ENCODE measurements at places on chromosomes 4 and X.

- DNase-seq = no peak
These were observed 226.9 kb downstream of the ARHGAP24 start for GRCh38 chr4:85701861-85702321.

- no peak for DNase-seq
These were observed 226.6 kb downstream of the NSUN7 start for GRCh38 chr4:40976343-40976742.

DNA sequence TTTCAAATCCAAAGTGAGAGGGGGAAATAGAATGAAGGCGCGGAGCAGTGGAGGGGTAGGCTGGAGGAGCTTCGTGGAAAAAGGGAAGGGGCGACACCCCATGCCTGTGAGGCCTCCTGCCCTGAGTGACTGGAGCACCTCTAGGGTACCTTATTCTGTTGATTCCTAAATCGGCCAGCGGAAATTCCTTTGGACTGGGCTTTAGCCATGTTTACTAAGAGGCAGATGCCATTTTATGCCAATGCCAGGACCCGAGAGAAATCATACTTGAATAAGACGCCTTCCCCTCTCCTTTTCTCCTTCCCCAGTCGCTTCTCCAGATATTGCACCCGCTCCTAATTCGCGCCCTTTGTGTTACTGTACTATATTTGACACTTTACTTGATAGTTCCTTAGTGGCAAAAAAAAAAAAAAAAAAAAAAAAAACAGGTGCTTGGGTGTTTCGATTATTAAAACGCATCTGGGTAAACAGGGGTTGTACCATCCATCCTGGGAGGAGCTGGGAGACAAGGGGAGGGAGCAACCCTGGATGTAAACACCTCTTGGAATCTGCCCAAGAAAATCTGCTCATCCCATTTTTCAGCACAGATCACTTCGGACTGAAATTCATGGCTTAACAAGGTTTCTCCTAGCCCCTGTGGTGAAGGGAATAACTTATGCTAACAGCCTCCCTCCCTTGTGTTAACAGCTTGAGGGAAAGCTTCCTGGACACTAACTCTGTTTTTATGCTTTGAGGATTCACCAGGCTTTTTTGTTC, 1.5 kb downstream of the BMP3 start:
- no peak for DNase-seq

DNA sequence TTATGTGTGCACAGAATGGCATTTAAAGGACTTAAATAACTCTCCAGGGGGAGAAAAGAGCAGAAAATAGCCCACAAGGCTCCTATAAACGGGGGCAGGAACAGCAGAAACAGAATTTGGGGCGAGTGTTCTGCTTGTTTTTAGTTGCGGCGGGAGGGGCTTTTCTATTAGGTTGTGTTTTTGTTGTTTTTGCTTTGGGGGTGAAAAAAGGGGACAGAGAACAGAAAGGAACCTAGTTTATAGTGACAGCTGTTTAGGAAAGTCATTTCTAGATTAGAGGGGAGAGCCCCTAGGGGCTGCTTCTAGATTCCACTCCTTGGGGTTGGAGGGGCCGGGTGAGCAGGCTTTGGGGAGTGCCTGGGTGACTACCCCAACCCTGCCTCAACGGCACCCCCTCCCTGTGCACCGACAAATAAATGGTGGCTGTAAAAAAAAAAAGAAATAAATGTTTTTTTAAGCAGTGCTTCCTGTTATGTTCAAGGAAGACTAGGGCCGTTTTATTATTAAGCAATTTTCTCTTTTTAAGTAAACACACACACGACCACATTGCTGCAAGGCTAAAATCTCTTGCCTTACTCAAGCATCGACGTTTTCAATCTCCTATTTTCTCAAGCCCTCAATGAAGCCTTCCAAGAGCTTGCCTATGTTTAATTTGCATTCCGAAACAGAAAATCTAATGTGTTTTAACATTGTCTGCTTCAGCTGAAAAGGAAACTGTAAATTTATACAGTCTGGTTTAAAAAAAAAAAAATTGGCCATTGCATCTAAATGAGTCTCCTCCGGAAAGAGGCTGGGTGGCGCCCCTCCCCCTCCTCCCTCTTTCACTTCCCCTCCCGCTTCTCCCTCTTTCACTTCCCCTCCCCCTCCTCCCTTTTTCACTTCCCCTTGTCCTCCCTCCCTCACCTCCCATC, 123.3 kb upstream of the TBL1X start:
- no peak for DNase-seq

- DNase-seq = no peak
These were observed 57.3 kb downstream of the AGA start for GRCh38 chr4:177384856-177385397.

DNA sequence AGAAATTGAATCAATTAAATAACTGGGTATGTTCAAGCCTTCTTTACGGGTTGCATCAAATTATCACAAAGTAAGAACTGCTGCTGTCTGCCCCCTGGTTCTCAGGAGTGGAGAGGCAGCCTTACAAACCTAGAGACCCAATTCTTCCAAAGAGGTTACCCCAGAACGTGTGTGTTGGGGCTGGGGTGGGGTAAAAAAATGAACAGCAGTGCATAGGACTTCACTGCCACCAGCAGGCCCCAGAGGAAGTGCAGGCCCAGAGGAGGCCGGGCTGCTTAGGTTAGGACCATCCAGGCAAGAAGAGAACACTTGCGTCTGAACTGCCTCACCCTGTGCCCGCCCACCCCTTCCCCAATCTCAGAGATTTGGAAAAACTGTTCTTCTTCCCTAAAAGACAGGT, 1.5 kb upstream of the NWD2 start:
- DNase-seq = no peak

DNA sequence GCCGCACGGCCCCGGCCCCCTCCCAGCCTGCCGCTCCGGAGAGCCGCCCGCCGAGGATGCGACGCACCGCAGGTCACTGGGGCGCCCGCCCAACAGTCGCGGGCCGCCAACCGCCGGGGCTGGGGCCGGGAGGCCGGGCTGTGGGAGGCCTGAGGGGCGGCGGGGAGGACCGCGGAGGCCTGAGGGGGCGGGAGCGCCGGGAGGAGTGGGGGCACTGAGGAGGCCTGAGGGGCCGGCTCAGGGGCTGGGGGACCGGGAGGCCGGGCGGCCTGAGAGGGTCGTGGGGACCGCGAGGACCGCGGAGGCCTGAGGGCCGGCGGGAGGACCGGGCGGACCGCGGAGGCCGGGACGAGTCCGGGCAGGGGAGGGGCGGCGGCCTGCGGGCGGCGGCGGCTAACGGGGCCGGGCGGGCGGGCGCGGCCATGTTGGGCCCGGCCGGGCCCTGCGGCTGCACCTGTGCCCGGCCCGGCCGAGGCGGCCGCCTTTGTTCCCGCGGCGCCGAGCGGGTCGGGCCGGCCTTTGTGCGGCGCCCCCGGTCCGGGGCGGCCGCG, 353 bp downstream of the NSD2 start:
- DNase-seq = no peak

DNA sequence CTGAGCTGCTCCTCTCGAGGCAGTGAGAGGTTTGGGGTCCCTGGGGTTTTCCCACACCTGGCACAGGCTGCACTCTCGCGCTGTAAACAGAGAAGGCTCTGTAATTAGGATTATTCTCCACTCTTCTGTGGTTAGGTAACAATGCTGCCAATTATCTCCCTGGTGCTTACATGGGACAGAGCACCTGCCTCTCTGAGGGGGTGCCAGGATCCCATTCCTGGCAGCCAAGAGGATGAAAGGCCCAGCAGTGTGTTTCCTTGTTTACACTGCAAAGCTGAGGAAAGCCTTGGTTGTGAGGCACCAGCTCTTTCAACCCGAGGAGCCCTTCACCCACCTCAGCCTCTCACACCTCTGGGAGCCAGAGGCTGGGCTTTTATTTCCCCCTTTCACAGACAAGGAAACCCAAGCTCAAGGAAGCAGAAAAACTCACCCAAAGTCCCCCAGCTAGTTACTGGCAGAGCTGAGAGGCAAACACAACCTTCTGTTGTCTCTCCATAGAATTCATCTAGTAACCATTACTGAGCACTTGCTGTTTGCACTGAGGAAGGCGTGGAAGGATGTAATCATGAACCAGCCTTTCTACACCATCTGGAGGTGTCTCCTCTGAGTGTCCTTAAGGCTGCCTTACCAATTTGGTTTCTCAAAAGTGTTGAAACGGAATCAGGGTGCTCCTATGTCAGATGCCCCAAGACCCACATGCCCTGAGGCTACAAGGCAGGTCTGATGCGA, 39.7 kb upstream of the PROM1 start:
- no peak for DNase-seq

DNA sequence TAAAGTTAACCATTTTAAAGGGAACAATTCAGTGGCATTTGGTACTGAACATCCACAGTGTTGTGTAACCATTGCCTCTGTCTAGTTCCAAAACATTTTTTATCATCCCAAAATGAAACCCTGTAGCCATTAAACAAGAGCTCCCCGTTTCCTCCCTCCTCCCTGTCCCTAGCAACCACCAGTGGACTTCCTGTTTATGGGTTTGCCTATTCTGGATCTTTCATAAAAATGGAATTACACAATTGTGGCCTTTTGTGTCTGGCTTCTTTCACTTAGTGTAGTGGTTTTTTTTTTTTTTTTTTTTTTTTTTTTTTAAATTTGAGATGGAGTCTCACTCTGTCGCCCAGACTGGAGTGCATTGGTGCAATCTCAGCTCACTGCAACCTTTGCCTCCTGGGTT, 11.6 kb downstream of the RBMX2 start:
- no peak for DNase-seq

DNA sequence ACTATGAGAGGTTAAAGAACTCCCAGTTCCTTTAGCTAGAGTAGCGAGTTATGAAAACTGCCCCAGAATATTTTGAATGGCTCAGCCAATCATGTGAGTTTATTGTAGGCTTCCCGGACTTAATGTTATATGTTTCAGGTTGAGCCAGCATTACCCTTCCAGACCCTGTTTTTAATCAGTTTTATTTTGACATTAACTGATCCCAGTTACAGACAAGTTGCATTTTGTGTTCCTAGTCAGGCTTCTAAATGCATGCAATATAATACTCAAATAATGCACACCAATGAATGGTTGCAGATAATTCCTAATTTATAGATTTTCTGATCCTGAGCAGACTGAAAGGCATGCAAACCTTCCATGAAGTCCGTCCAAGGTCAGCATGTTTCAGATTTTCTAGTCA, 57.8 kb downstream of the EDNRA start:
- no peak for DNase-seq

DNA sequence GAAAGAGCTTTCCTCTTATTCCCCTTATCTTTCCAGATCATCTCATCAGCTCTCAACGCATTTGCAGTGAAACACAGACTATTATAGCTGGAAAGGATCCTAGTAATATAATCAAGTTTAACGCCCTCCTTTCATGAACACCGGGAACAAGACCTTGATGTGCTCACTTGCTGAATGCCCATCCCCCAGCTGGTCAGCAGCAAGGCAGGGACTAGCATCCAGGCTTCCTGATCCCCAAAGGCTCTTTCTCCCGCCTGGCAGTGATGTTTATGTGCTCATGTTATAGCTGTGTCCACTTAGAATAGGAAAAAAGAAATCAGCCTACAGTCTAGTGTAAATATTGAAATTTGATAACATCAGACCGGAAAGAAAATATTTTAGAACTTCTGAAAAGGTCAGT, 24.6 kb downstream of the GPC4 start:
- DNase-seq = no peak

DNA sequence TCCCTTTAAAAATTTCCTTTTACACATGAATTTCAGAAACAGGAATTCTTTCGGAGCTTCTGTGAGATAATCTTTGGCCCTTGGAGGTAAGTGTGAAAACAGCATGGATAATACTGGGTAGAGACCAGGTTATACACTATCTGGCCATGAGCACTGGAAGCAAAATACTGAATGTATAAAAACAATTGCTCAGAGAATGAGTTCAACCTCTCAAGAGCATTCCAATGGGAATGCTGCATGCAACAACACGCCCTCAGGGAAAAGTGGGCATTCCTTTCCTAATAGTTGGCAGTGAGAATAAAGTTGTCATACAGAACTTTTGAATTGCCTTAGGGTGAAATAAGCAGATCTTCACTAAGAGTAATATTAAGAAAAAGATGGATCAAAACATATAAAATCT, 574.8 kb upstream of the DIPK2B start:
- DNase-seq = no peak

DNA sequence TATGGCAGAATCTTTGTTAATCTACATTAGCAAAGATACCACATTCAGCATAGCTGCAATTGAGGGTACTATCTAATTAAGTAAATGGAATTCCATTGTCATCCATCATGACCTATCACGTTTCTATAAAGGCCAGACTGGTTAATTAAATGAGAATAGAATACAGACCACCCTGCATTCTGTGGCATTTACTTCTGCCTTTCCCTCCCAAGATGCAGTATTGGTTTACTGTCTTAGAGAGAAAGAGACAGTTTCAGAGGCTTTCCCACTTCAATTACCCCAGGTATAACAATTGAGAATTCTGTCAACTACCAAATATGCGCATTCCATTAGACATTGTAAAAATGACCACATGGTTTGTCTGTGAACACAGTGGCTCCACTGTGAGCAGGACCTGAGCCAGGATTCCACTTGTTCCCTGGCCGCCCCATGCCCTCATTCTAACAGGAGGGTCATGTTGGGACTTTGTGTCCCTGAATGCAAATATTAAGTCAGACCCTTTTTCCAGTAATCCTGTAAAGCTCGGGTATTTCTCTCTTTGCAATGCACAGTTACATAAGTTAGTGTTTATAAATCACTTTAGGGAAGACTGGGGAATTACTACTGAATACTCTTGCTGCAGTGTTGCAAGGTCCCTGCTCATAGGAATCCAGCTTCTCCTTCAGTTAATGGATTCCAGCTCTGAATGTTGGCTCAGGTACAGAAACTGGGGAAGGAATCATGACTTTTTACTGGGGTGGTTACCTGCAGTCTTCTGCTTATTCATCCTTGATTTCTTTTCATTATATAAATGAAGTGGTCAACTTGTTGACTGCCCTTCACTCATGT, 261.0 kb downstream of the PDGFC start:
- no peak for DNase-seq

- no peak for DNase-seq
These were observed 63.7 kb upstream of the HHIP start for GRCh38 chr4:144582105-144582850.

- DNase-seq = no peak
These were observed 60.8 kb downstream of the SPCS3 start for GRCh38 chr4:176380352-176381157.

DNA sequence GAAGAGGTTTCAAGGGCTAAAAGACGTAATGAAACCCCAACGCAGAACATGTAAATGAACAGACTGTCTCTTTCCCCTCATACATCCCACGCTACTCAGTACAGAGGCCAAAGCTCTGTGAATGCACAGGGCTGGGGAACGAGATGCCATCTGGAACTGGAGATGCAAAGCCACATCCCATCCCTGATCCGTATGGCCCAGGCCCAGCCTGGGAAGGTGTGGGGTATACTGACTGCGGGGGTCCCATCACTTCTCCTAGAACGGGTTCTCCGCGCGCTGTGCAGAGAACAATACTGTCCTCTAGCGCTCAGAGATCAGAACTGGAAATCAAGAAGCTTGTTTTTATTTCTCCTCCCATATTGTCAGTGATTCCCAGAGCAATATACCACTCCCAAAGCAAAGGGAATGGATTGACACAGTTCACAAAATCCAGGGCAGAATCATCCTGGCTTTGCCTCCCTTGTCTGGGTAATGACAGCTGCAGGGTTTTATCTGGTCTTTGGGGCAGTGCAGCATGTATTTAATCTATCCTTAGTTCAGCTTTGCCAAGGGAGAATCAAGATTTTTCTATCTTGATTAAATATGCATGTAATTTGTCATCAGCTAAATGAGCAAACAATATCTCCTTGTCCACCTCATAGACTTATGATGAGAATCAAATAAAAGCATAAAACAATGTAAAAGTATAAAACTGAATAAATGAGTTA, 47.3 kb upstream of the TLR3 start:
- DNase-seq = no peak

All from omental fat pad (tissue), 4 donors.